ENCODE measurements at places on chromosomes 2 and 18.

DNA sequence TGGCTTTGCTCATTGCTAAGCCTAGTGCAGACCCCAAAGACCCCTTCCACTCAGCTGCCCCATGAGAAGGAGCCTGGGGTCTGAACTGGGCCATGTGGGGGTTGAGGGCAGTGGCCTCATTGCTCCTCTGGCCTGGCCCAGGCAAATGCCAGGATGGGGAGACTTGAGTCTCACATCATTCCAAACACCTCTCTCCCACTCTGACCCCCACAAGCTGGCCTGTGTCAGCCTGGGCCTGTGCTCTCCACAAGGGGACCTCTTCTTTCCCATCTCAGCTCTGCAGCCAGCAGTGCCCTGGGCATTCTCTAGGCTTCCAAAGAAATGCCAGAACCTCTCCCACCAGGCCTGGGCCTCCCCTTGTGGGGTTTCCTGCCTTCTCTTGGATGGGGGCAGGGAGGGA is 45.8 kb upstream of the OTOF start:
- no peak for DNase-seq

GRCh38 chr2:201847481-201847880 is 41.1 kb downstream of the CDK15 start:
- DNase-seq = no peak

DNA sequence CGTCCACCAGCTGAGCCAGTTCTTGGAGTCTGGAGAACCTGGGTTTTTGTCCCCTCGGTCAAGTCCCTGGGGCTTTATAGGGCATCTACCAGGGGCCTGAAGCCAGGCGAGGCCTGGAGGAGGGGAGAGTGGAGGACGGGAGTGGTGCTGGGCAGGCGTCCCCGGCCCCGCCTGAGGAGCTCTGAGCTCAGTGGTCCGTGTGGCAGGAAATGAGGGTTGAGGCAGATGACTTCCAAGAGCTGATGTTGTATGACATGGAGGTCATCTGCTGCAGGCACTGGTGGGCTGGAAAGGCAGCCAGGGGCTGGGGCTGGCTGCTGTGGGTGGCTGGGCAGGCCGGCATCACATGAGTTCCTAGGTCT is 118.5 kb upstream of the HS6ST1 start:
- no peak for DNase-seq

DNA sequence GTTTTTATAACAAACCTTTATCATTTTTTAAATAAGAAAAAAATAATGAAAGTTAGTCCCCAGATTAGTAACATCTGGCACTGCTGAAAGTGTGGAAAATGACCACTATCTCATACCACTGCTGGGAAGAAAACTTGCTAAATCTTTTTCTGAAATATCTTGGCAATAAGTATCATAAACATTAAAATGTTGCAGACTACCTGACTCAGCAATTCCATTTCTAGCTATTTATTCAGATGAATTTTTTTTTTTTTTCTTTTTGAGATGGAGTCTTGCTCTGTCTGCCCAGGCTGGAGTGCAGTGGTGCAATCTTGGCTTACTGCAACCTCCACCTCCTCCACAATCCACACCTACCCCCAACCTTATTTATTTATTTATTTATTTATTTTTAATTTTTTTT is 35.3 kb upstream of the SOS1 start:
- DNase-seq = no peak

DNA sequence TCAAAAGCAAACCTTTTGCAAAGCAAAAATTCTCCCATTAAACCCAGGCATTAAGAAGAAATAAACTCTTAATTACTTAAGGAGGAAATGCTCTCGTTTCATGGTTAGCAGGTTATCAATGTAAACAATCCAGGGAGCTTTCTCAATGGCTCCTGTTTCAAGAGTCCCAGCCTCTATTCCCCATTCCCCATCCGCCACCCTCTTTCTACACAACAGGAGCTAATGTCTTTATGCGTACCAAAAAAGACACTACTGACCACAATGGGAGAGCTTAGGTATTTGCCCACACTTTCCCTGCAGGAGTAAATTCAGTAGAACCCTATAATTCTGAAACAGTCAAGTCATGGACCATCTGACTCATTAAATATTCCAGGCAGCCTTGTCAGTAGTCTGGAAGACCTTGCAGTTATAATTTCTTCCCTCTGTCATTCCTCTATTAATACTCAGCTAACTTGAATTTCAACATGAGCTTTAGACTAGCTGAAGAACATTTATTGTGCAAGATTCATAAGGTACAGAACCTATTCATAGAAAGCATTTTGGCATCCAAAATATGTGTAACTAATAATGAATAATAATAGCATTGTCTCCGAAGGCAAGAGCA is 48.6 kb downstream of the SLC8A1 start:
- peak; percentile 65 for DNase-seq

- DNase-seq = no peak
These were observed 6.5 kb downstream of the MFSD2B start for GRCh38 chr2:24016376-24016761.

DNA sequence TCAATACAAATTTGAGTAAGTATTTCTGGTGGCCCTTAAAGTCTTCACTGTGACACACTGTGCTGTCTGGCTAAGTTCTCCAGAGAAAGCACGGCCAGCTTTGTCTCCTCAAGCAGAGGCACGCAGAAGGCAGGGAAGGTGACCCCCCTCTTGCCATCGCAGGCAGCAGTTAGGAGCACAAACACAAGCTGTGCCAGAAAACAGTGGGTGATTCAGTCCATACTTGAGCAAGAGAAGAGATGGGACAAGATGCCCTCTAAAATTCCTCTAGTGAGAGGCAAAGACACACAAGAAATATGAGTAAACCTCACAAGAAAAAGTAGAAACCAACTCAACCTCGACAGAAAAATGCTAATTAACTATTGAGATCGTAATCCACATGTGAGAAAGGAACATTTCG is 9.8 kb downstream of the MCEE start:
- DNase-seq = no peak

DNA sequence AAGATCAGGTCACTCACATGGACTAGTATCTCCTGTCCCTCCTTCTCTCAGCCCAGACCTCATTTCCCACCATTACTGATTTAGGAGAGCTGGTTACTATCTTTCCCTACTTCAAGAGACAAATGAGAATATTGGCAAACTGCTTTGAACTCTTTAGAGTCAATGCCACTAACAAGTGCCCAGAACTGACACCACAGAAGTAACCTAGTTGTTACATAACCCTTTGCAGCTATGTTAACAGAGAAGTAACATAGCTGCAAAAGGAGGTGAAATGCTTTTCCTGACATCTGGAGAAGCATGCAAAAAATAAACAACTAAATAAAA is 30.0 kb downstream of the TGFA start:
- no peak for DNase-seq

DNA sequence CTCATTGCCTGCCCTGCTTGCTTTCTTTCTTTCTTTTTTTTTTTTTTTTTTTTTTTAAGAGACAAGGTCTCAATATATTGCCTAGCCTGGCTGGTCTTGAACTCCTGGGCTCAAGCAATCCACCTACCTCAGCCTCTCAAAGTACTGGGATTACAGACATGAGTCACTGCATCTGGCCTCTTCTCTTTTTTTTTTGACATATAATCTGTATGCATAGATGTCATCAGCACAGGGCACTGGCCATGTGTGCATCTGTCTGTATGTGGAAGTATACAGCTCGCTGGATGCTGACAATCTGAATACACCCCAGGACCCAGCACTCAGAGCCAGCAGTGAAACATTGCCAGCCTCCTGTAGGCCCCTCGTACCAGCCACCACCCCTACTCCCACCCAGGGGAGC is 49.5 kb downstream of the TFCP2L1 start:
- no peak for DNase-seq
